ENCODE measurements at places on chromosomes 7 and 10.
A peak's percentile ranks its signal among the peaks of the same experiment; 100 is the strongest.

- DNase-seq, result no peak
Observed at GRCh38 chr7:149409895-149410294, 51.0 kb downstream of the ZNF777 start.

GRCh38 chr10:69415049-69415448 lies 1.7 kb downstream of the TACR2 start:
- DNase-seq, result no peak

GRCh38 chr10:112535531-112535951 lies 88.5 kb downstream of the VTI1A start:
- no peak for DNase-seq

DNA sequence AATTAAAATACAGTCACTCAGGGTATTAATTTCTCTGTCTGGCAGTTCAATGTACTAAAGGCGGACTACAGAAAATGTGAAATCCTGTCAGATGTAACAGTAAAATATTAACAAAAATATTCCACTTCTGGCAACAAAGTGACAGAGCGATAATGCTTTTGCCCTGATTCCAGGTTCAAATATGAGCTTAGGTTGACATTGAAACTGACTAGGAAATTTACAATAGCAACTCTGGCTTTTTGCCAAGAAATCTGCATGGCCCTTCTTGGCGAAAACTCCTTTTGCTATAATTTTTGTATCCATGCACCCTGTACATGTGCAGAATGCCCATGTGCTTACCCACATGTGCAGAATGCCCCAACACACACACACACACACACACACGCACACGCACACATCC lies 552.2 kb downstream of the MDFIC start:
- no peak for DNase-seq

DNA sequence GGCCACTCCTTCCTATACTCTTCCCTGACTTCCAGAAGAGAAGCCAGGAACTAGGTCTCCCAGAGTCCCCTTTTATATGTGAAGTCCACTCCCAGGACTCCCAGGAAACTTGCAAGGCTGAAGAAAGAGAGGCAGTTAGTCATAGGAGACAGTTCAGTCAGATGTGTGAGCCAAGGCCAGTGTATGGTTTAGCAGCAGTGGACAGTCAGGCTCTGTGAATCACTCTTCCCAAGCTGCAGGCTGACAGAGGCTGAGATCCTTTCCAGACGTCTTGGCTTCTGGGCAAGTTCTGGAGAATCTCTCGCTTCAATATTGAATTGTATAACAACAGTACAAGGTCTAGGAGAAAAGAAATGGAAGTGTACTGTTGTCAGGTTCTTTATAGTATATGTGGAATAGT lies 26.9 kb downstream of the BLVRA start:
- peak; percentile 44 for DNase-seq

GRCh38 chr10:38050212-38050611 lies 39.7 kb downstream of the ZNF33A start:
- no peak for DNase-seq

GRCh38 chr7:149414171-149414570 lies 46.7 kb downstream of the ZNF777 start:
- DNase-seq, result no peak

DNA sequence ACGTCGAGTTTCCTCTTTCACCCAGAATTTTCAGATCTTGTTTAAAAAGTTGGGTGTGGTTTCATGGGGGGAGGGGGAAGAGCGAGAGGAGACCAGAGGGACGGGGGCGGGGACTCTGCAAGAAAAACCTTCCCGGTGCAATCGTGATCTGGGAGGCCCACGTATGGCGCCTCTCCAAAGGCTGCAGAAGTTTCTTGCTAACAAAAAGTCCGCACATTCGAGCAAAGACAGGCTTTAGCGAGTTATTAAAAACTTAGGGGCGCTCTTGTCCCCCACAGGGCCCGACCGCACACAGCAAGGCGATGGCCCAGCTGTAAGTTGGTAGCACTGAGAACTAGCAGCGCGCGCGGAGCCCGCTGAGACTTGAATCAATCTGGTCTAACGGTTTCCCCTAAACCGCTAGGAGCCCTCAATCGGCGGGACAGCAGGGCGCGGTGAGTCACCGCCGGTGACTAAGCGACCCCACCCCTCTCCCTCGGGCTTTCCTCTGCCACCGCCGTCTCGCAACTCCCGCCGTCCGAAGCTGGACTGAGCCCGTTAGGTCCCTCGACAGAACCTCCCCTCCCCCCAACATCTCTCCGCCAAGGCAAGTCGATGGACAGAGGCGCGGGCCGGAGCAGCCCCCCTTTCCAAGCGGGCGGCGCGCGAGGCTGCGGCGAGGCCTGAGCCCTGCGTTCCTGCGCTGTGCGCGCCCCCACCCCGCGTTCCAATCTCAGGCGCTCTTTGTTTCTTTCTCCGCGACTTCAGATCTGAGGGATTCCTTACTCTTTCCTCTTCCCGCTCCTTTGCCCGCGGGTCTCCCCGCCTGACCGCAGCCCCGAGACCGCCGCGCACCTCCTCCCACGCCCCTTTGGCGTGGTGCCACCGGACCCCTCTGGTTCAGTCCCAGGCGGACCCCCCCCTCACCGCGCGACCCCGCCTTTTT lies at the start of gene VIM:
Gene VIM (plus strand): TSS at position 151 of the 925 bp plus-strand sequence. CDS start 1,182 bp downstream, outside the sequence.
- peak; percentile 92 for DNase-seq

DNA sequence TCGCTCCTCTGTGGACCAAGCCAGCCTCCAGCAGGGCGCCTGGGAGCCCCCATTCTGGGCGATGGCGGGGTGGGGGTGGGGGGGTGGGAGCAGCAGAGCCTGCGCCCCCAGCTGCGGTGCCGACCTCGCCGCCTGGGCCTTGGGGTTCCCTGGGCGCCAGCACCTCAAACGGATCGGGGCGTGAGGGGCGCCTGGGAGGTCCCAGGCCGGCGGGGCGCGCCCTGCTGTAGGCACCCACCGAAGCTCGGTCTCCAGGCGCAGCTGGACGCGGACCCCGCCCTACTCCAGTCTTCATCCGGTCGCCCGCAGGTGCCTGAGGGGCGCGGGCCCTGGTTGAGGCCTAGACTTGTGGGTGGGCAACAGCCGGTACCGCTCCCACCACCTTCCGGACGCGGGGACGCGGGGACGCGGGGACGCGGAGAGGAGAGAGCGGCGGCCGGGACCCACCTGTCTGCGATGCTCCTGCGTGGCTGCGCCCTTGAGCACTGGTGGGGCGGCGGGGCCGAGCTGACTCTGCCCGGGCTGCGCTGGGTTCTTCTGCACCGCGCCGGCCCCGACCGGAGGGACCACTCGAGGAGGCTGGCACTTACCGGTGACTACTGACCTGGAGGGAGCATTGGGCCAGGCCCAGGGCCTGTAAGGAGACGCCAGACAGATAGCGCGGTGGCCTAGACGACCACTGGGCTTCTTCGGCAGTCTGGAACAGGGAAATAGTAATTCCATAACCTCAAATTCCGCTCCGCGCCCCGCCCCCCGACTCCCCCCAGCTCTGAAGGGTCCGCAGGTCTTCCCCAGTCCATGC lies 5.5 kb upstream of the KCP start:
- DNase-seq, result no peak

DNA sequence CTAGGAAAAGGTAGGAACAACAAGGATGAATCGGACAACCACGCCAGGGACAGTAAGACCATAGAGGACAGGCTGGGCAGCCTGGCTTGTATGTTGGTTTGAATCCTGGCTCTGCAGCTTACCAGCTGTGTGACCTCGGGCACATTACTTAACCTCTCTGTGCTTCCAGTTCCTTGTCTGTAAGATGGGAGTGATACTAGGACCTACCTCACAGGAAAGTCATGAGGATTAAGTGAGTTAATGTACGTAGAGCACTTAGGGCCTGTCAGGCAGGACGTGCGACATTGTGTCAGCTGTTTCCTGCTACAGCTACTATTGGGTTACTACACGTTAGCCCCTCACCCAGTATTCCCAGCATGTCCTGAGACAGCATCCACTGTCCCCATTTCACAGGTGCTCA lies 32.1 kb downstream of the PLAC9 start:
- DNase-seq, result no peak

DNA sequence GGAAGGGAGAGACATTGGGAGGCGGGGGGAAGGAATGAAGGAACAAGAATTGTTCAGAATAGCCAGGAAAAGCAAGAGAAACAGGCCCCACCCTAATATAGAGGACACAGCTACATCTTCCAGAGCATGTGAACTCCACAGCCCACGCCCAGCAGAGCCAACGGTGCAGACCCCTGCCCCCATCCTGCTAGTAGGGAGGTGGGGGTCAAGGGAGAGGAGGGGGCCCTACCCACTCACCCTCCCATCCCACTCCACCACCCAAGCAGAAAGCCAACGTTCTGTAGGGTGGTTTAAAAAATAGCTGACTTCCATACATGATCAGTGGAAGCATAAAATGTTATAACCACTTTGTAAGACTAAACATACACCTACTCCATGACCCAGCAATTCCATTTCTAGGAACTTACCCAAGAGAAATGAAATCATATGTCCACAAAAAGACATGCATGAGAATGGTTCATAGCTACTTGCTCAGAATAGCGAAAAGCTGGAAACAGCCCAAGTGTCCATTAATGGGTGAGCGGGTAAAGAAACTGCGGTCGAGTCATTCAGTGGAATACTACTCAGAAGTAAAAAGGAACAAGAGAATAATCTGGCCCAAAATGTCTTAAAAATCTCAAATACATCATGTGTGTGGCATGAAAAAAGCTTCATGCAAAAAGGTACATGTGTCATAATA lies 31.8 kb downstream of the CTBP2 start:
- DNase-seq, result no peak

GRCh38 chr10:14322526-14323188 lies 8.1 kb downstream of the FRMD4A start:
- DNase-seq, result no peak

DNA sequence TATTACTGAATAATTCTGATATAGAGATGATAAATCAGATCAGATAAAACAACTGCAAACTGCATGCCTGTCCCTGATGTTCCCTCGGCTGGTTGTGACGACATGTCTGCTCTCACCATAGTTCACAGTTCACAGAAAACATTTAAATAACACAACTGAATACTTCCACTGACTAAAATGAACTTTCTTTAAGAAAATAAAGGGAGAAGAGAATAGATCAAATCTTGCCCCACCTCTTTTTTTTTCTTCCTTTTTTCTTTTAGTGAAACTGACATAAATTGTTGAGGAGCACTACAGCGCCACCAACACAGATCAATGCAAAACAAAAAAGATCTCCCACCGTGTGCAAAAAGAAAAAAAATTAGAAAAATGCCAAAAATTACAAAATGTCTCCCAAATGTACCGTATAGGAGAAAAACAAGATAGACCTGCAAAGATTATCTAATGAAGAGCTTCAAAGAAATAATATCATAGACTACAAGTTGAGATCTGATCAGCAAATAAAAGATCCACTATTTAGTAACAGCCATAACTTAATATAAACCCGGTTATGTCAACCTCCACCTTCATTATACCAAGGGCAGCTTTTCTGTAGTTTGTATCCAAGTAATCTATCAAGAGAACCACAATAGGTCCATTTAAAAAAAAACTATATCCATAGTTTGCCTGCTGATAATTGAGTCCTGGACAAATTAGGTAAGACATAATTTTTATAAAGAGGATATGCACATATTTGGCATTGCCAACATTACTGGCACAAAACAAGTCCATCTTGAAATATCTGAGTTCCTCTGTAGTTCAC lies 30.7 kb upstream of the EPC1 start:
- DNase-seq, result peak; percentile 33

DNA sequence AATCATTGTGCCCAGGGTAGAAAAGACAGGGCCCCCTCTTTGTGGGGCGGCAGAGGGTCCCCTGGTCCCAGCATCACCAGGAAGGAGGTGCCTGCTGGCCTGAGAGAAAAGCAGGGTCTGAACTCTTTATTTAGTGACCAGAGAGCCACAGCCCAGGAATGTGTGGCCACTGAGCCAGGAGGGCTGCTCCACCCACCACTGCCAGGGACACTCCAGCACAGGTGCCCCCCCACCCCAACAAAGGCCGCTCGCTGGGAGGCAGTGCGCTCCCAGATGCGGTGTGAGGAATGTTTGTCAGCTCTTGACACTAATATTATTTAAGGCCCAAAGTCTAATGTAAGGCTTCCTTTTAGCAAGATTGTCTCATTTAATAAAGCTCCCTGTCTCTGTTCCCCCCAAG lies 59.6 kb upstream of the ZMIZ1 start:
- no peak for DNase-seq

DNA sequence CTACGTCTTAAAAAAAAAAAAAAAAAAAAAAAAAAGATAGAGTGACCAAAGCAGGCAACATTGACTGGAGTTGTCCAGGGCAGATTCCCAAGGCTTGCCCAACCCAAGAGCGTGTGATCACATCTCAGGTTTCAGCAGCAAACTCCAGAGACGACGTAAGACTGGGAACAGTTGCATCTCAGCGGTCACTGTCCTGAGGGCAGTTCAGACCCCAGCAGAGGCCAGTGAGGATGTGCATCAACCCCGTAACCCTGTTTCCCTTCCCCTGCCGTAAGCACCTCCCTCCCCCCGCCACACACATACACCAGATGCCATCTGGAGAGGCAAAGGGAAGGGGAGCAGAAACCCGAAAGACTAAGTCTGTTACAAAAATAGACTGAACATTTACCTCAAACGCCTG lies 19.3 kb upstream of the TOMM7 start:
- no peak for DNase-seq

DNA sequence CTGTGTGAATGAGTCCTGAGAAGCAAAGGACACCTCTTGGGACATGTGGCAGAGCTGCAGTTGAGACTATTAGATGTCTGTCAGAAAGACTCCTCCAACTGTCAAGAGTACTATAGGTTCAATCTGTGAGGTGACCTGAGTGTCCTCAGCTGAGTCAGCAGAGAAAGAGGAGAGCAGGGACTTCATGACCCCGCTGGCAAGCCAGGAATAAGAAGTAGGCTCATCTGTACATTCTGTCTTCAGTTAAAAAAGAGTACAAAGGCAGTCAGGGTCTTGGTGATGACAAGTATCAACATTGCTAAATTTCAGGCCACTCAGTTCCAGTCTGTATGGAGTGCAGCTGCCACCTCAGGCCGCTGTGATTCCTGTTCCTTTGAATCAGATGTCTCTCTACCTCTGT lies 25.1 kb downstream of the HECTD2 start:
- DNase-seq, result no peak

DNA sequence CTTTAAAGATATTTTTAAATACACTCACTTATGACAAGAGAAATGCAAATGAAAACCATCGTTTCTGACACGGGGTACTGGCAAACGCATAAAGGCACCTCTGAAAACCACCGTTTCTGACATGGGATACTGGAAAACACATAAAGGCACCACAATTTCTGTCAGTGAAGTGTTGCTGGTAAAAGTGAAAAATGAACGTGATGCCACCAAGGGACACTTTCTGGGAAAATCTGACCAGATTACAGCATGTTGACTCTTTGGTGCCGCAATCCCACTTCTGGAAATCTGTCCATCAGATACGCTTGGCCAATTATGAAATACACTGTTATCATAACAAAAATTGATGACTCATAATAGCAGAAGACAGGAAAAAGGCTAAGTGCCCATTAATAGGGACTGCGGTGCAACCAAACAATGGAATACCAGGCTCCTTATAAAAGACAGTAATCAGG lies 131.7 kb downstream of the ZMYND11 start:
- DNase-seq, result no peak

DNA sequence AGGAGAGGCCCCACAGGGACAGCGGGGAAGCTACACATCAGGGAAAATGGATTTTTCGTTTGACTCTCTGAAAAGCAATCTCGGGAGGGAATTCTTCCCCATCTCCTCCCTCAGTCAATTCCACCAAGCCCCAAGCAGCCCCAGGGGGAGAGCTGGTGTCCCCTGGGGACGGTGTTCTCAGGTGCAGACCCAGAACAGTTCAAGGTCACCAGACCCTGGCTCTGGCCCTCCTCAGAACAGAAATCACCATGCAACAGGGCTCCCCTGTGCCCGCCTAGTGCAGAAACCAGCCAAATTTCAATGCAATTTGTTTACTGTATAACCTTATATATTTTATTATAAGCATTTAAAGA lies 34.1 kb downstream of the GSDME start:
- no peak for DNase-seq
